ENCODE measurements at places on chromosomes 4 and X.
A peak's percentile ranks its signal among the peaks of the same experiment; 100 is the strongest.

- DNase-seq, result no peak
Measured at GRCh38 chr4:151035328-151035727, 20.2 kb upstream of the LRBA start.

DNA sequence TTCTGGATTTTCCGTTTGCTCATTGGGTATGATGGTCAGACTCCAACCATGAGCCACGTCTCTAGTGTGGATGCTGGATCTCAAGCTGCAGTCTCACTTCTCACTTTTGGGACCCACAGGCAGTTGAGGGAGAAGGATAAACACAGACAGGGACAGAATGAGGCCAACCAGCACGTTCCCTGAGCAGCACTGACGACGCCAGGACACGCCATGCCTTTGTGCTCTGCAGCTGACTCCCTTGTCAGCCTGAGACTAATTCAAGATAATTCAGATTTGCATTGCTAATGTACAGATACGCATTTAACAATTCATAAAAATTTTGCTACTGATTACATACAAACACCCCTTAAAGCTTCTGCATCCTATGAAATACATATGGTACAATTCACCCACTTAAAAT is 106.5 kb downstream of the FAM193A start:
- no peak for DNase-seq

DNA sequence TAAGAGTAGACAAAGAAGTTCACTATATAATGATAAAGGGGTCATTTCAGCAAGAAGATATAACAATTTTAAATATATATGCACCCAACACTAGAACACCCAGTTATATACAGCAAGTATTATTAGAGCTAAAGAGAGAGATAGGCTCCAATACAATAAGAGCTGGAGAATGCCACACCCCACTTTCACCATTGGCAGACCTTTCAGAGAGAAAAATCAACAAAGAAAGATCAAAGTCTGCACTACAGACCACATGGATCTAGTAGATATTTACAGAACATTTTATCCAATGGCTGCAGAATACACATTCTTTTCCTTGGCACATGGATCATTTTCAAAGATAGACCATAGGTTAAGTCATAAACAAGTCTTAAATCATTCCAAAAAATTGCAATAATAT is 479.7 kb upstream of the DIAPH2 start:
- no peak for DNase-seq

DNA sequence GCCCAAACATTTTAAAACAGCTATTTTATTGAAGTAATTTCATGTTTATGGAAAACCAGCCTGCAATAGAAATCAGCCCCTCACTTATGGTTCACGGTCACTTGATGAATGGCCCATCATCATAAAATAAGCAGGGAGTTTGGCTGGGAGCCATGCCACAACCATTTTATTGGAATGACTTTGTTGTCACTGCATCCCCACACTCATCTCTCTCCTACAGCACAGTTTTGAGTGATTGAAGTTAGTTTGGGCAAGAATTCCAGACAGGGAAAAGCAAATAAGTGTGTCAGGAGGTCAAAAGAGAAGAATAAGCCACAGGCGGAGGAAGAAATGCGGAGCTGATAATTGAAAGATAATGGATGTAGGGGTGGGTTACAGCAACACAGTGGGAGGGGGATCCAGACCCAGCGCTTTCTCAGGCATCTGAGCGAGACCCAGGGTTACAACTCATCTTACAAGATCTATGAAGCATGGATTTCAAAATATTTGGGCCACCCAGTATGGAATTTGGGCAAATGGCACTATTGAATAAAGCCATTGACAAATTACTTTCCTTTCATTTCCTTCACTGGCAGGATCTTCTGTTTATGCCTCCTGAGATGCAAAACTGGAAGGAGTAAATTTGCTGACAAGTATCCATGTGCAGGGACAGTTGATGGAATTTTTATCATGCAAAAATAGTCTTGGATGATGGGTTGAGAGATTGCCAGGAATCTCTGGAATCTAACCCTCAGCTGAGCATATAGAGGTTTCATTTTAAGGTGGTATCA is 100.8 kb downstream of the SHROOM3 start:
- DNase-seq, result no peak

GRCh38 chr4:108219998-108220397 is 51.3 kb upstream of the LEF1 start:
- no peak for DNase-seq

DNA sequence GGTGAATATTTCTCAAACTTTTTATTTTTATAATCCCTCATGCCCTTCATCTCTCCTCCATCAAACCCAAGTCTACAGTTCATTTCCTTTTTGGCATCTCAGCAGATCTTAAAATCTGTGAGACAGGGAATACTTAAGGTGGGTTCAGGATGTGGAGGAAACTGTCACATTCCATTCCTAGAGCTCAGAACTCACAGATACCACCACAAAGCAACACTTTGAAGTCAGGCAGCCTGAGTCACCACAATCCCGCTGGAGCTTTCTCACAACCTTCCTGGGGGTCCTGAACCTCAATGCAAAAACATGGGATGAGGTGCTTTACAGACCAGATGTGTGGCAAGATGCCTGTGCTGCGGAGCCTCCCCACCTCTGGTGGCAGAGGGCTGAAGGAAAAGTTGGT is 63.2 kb downstream of the HHIP start:
- DNase-seq, result no peak

GRCh38 chrX:148501386-148502066 is 1.1 kb downstream of the AFF2 start:
- no peak for DNase-seq

- DNase-seq, result peak; percentile 78
Measured at GRCh38 chrX:20530406-20530921, 263.8 kb upstream of the RPS6KA3 start.

- peak; percentile 42 for DNase-seq
Measured at GRCh38 chr4:57147335-57148060, 37.3 kb upstream of the IGFBP7 start.

- no peak for DNase-seq
Measured at GRCh38 chr4:108900018-108900580, 137.2 kb upstream of the ETNPPL start.

DNA sequence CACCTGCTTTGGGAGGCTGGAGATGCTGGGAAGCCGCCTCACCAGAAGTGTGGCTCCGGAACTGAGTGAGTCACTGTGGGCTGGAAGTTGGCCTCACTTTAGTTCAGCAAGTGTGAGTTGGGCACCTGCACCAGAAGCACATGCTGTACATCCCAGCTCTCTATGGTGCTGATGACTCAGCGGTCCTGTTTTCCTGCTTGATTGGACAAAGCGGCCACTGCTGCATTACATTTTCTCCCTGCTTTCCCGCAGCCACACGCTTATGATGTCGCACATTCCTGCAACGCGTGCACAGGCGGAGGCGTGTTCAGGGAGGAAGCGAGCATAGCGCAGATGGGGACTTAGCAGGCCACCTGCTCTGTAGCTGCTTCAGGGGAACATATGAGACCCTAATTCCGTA is 26.7 kb upstream of the CLDN34 start:
- DNase-seq, result peak; percentile 3

- DNase-seq, result no peak
Measured at GRCh38 chr4:13413729-13414437, 70.3 kb downstream of the RAB28 start.

DNA sequence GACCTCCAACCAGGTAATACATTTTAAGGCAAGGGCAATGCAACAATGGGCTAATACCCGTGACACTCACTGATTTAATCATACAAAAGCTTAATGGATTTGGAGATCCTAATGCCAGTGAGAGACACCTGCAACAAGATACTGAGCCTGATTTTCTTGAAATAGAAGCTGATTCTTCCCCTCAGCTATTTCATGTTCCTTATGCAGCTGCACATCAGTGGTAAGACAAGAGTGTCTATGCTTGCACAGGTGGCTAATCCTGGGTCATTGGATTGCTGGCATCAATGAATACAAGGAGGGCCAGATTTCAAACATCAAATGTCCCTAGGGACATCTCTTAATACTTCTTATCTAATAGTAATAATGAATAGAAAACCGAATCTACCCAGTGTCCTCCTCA is 139.7 kb downstream of the PPARGC1A start:
- DNase-seq, result no peak

- no peak for DNase-seq
Measured at GRCh38 chrX:2185341-2186082, 315.3 kb downstream of the DHRSX start.

- peak; percentile 76 for DNase-seq
Measured at GRCh38 chrX:12304261-12304660, 166.0 kb downstream of the FRMPD4 start.

DNA sequence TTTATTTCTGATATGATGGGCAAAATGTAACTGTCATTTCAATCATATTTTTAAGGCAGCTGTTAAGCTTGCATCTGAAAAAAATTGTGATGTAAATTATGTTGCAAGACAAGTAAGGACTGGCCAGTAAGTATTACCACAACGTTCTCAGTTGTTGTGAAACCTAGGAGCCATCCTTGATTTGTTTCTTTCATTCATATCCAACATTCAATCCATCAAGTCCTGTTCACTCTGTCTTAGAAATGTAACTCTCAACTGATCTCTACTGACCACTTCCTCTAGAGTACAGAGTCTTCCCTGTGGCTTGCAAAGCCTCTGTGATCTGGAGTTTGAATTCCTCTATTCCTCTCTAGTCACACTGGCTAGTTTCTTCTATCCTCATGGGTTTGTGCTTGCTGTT is 161.4 kb upstream of the MAD2L1 start:
- DNase-seq, result peak; percentile 85

DNA sequence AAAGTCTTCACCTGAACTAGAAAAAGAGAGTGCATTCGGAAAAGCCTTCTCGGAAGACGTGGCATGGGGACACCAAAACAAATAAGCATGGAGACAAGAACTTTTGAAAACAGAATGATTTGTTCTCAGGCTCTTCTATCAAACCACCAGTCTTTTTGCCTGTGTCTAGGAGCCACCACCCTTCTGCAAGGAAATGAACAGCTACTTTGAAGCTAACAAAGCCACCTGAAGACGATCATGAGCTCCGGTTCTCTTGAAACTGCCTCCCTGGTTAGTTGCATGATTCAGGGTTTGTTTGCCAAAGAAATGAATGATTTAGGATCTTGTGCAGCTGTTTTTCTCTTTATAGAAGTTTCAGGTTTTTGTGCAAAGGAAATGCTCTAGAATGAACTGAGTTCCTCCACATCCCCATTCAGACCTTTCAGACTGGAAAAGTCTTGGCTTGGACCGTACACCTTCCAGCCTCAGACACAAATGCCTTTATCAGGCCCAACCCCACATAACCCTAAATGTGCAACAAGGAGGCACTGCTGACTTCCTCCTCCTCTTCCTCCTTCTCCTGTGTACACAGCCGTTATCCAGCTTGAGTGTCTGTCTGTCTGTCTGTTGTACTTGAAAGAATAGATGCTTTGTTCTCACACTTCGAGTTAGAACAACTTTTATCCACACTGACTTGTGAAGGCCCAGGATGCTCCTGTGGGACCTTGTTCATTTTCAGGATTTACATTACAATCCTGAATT is 334.8 kb upstream of the KLF3 start:
- DNase-seq, result no peak

DNA sequence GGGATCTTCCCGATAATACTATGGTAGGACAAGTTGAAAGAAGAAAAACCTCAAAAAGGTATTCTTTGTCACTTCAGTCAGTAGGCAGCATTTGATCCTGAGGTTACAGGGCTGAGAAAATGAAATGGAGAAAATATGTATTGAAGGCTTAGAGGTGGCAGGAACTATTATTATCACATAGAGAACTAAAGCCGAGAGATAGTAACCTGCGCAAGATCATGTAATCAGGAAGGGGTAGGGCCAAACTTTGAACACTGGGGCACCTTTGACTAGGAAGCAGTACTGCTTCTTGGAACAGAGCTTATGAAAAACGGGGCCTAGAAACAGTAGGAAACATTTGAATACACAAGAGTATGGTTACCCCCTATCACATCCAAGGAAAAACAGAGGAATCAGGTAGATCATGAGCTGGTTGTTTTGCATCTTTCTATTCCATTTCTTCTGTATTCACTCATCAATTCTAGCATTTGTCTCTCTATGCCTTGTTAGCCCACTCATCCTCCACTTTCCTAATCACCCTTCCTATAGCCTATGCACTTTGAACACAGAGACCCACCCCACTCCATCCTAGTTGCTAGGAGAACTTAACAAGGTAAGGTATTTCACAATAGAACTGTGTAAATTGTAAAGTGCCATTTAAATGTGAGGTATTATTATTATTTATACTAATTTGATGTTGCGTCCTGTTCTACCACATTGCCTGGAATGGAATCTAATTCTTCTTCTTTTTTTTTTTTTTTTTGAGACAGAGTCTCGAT is 34.6 kb upstream of the SLC9A7 start:
- no peak for DNase-seq

DNA sequence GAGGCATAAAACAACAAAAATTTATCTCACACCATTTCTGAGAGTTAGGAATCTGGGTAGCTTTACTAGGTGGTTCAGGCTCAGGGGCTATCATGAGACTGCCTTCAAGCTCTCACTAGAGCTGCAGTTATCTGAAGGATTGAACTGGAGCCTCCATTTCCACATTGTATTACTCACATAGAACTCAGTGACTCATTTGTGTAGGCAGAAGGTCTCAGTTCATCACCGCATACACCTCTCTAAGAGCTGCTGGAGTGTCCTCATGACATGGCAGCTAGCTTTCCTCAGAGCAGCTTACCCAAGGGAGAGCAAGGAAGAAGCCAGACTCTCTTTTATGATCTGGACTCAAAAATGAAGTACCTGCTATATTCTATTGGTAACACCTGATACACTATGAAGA is 389.2 kb downstream of the IQCM start:
- DNase-seq, result no peak

- DNase-seq, result peak; percentile 55
Measured at GRCh38 chrX:136115126-136115903, 32.0 kb upstream of the FHL1 start.

GRCh38 chr4:17288151-17288550 is 223.7 kb downstream of the QDPR start:
- no peak for DNase-seq

- no peak for DNase-seq
Measured at GRCh38 chrX:121598356-121598755, 550.9 kb downstream of the GLUD2 start.

DNA sequence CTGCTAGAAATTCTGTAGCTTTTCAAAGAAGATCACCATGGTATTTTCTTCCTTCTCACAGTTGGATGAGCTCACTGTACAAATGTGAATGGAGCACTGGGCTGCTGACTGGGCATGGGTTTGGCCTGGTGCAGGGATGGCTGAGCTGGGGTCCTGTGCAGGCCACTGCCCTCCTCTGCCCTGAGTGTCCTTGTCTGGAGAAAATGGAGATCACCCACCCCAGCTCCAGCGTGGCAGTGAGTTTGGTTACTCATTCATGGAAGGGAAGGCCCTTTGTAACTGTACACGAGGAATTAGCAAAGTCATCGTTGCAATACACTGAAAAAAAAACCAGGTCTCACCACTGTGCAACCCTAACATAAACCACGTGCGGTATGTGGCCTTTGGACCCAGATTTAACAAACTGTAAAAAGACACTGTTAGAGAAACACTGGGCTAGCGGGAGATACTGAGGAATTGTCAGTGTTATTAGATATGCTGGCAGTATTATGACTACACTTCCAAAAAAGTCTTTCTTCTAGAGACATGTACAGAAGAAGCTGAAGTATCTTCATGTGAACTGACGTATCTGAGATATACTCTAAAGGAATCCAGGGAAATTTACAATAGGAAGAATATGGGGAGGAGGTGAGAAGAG is 16.1 kb upstream of the TBC1D14 start:
- DNase-seq, result peak; percentile 57
